ENCODE measurements at places on chromosomes 2 and 18.
A peak's percentile ranks its signal among the peaks of the same experiment; 100 is the strongest.

- no peak for DNase-seq
These were observed 125.3 kb downstream of the TCF4 start for GRCh38 chr18:55462652-55463051.

GRCh38 chr2:46378616-46379015, 81.4 kb downstream of the EPAS1 start:
- DNase-seq = no peak

GRCh38 chr2:102801098-102801718, 39.4 kb downstream of the TMEM182 start:
- DNase-seq = no peak

DNA sequence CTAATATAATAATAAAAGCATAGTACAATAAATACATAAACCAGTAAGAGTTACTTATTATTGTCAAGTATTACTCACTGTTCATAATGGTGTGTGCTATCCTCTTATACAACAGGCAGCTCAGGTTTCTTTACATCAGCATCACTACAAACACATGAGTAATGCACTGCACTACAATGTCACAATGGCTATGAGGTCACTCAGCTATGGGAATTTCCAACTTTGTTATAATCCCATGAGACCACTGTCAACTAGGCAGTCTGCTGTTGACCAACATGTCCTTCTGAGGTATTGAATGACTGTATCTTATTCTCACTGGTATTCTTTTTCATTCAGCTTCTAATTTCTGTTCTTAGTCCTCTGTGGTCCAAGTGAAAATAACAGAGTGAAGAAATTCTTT, 250.4 kb upstream of the DSEL start:
- DNase-seq = peak; percentile 22

GRCh38 chr2:41878056-41878455, 169.8 kb upstream of the PKDCC start:
- no peak for DNase-seq

DNA sequence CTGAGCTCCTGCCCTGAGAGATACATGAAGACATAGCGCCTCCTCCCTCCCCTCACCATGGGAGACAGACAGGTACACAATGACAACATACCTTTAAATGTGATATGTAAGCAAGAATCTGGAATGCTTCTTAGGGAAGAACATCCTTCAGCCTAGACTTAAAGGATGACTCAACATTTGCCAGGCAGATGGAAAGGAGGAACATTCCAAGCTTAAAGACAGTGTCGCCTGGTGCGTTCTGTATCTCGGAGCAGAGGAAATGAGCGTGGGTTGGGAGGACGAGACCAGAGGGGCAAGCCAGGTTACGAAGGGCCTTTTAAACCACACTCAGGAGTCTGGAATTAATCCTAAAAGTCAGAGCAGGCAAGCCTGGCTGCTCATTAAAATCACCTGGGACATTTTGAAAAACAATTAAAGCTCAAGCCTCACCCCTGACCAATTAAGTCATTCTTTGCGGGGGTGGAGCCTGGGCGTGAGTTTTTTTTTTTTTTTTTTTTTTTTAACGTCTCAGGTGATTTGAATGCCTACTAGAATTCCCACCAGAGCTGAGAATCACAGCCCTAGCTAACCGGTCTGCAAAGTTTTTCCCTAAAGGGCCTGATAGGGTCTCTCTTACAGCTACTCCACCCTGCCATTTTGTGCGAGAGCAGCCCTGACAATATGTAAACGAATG, 131.2 kb upstream of the SEC11C start:
- DNase-seq = peak; percentile 35

DNA sequence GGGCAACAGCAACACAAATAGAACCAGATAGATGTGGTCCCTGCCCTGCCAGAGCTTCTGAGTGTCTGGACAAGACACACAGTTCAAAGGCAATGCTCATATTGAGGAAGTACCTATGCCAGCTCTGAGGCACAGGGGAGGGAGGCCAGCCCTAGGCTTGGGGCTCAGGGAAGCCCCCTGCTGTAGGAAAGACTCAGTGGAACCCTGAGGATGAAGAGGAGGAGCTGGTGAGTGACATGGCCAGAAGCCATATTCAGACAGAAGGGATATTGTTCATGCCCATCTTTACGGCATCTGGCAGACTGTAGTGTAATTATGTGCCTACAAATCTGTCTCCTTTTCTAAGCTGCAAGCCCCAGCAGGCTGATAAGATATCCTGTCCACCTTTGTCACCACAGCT, 8.8 kb downstream of the SIGLEC15 start:
- no peak for DNase-seq

GRCh38 chr2:14642499-14642898, 10.0 kb downstream of the LRATD1 start:
- DNase-seq = no peak

DNA sequence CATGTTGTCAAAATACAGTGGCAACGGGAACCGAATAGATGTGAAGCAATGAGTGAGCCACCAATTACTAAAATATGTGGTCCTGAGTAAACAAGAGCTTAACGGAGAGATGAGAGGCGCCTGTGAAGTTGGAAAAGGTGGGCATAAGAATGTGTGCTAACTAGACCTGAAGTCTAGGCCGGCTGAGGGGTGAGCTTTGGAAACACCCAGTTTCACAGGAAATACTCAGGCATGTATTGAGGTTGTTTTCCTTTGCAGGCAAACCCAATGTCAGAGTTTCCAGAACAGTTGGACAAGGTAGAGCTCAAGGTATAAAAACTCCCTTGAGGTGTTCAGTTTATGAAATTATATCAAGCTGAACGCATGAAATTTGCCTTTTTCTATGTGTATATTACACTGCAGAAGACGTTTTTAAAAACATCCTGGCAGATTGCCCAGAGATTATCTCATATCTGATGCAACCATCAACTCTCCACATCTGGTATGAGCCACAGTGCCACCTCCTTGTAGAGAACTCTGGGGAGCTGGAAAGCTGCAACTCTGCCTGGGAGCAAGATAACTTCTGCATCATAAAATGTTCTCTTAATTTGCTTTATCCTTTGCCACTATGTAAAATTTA, 3.9 kb upstream of the WDSUB1 start:
- peak; percentile 79 for DNase-seq

GRCh38 chr2:38835015-38835601, 40.6 kb downstream of the DHX57 start:
- no peak for DNase-seq

- DNase-seq = no peak
These were observed 48.0 kb upstream of the ATP6V1B1 start for GRCh38 chr2:70887550-70888246.

DNA sequence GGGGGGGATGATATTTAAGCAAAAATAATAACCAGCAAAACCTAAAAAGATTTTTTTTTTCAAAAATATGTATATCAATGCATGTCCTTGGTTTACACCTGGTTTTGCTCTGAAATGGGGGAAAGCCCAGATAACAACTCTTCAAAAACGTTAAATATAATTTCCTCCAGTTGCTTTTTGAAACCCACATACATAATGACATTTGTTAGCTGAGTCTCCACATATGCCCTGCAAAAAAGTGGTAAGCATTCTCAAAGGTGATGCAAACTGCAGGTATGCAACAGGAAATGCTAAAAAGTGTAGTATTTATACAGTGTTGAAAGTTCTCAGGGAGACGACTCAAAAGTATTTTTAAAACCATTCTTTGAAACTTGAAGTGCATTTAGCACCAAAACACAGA, 258.6 kb downstream of the ZEB2 start:
- no peak for DNase-seq

DNA sequence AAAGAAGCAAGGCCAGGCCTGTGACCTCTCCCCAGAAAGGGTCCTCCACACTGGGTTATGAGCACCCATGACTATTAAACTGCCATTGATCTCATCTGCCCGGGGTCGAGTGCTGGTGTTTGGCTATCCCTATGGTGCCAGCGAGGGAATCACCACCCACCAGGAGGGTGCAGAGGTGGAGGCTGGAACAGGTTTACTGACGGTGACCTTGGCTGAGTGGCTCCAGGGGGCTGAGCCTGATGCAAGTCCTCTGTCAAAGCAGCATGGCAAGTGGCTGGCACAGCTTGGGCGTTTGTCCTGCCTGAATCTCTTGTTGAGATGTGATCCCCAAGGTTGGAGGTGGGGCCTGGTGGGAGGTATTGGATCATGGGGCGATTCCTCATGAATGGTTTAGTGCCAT, 196.4 kb upstream of the HDAC4 start:
- no peak for DNase-seq

DNA sequence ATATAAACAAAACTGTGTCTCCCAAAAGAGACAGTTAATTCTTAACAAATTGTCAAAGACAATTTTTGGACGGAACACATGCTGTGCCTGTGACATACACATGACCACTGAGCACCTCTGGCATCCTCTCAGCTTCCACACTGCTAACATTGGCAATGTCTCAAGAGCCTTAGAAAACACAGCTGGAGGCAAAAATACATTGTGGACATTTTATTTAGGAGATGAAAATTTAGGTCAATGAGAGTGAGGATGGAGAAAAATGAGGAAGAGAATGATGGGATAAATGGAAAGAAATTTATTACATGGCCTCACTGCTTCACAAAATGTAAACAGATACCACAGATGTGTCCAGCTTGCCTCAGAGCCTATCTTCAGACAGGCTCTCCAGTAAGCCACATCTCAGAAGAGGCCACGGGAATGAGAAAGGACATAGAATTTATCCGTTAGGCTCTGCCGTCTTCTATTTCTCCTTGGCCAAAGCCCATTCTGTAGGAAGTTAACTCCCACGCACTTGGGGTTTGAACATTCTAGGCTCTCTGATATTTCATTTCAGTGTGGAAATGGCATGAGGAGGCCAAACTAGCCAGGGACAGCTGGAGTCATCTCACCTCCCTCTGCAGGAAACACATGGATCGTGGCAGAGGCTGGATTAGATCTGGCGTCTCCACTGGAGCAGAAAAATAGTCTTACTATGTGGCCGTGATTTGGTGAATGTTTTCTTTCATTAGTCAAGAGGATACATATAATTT, 519.4 kb upstream of the DSEL start:
- no peak for DNase-seq

DNA sequence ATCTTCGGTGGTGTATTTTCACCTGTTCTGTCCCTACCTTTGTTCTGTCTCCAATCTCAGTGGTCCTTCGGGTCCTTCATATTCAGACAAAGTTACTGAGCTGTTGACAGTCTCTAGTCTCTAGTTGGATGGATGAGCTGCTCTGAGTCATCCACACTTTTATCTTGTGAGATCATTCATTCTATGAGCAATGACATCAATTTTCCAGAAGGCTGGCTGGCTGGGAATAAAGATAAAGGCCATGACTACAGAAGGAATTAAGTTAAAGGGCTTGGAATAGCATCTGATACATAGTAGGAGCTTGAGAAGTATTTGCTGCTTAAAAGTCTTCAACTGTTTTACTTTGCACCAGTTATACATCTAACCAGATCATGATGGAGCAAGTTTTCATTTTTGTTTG, 43.1 kb upstream of the SLC39A10 start:
- DNase-seq = peak; percentile 68

DNA sequence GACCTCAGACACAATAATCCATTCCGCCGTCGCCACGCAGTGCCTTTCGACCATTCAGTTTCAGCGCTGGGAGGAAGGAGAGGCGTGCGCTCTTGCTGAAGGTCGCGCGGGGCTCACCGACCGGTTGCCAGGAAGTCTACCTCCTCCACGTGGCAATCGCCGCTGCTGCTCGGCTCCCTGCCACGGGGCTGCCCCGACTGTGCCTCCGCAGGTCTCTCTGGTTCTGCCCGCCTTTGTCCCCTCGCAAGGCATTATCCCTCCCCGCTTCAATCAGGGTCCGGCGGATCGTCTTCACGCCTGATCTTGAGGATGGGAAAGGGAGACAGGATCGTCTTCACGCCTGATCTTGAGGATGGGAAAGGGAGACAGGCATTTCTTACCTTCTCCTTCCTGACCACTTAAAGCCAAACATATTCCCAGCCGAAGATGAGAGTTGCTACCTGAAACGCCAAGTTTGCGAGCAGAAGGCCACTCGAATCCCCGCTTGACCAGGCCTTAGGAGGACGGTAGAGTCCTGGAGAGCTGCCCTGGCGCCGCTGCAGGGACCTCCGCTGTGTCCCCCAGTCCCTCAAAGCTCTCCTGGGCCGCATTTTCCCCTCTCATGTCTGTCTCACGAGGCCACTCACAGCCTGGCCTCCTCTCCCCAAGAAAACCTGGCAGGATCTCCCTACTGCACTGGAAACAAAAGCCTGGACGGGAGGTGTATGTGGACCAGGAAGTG, 4.3 kb upstream of the GPR45 start:
- no peak for DNase-seq

DNA sequence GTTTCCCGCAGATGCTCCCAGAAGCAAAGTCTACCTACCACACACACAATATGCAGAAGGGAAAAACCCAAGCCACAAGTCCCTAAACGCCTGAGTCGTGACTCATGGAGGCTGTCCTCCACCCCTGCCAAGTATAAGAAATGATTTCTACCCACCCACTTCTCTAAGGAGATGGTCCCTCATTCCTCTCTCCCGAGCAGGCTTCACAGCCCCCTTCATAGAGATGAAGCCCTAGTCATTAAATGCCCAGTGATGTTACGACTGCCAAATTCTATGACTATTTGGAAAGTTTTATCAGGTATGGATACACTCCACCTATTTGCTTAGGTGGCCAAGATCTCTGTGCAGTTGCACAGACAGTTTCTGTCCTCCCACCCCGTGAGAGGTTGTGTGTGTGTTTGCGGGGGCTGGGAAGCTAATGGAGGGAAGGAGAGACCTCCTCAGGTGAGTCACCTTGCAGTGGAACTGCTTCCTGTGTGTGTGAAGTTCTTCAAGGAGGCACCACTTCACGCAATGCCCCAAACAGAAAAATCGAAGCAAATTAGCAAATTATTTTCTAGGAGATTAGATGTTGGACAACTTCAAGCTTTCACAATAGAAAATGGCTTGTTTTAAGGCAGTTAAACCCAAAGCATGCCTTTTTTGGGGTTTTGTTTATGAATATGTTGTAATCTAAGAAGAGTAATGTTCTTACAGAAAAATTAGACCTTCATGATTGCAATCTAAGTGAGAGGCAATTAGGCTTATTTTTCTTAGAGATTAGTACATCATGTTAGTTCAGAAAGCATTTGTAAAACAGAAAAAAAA, 175.2 kb downstream of the TGIF1 start:
- peak; percentile 86 for DNase-seq

- no peak for DNase-seq
These were observed 66.5 kb downstream of the AGAP1 start for GRCh38 chr2:235560345-235560744.

Measured in AG20443 (cell line).